ENCODE measurements at places on chromosomes 3 and 15.

- DNase-seq: no peak
Measured at GRCh38 chr3:186843039-186843432, 526 bp downstream of the ADIPOQ start.

GRCh38 chr3:172466553-172467130 lies 18.4 kb upstream of the GHSR start:
- no peak for DNase-seq

- no peak for DNase-seq
Measured at GRCh38 chr3:83230841-83231240, 1469.4 kb upstream of the GBE1 start.

GRCh38 chr3:66242788-66243464 lies 22.1 kb downstream of the SLC25A26 start:
- DNase-seq: no peak
